Fibroblast of pulmonary artery (primary cell): ENCODE measurements at places on chromosomes 5 and 9.
A peak's percentile ranks its signal among the peaks of the same experiment; 100 is the strongest.

DNA sequence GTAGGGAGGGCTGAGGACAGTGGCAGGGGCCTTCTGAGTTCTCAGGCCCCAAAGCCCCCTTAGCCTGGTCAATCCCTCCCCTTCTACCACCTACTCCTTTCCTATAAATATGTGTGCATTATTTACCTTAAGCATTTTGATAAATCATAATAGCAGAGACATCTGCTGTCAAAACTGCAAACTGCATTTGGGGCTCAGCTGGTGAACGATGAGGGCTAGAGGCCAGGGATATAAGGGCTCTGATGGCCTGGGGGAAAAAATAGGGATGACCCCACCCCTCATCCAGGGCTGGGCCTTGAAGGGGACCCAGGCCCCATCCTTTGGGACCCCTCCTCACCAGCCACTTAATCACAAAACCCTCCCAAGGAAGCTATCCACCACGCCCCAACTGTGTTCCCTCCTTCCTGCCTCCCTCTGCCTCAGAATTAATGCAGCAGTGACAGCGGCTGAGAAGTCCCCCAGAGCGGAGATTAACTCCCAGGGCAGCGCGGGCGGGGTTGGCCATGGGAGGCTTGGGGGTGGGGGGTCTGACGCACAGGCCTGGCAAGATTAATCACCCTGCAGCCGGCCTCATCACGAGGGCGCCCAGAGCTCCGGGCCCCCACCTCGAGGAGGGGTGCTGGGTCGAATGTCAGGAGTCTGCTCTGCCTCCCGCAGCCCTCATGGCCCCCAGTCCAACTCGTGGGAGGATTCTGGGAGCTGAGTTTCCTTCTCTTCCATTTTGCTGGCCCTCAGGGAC, 42.1 kb downstream of the CXXC5 start:
- peak; percentile 63 for DNase-seq

- DNase-seq, result peak; percentile 51
Measured at GRCh38 chr5:141514330-141515133, 25.7 kb downstream of the PCDHGC5 start.

DNA sequence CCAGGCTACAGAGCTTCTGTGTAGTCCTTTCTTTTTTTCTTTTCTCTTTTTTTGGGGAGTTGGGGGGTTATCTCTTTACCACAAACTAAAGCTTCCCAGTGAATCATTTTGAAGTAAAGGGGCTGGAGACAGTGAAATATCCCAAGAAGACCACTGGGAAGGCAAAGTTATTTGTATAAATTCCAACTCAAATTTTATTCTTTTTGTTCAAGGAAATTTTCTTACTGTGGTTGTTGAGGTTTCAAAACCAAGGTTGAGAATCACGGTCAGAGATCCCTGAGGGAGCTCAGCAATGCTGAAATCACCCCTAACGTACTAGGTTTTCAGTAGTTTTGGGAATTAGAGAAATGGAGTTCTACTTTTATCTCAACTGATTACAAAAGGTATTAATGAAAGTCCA, 175.7 kb downstream of the ARHGEF28 start:
- no peak for DNase-seq

- no peak for DNase-seq
Measured at GRCh38 chr9:130483371-130483971, 38.7 kb downstream of the ASS1 start.

DNA sequence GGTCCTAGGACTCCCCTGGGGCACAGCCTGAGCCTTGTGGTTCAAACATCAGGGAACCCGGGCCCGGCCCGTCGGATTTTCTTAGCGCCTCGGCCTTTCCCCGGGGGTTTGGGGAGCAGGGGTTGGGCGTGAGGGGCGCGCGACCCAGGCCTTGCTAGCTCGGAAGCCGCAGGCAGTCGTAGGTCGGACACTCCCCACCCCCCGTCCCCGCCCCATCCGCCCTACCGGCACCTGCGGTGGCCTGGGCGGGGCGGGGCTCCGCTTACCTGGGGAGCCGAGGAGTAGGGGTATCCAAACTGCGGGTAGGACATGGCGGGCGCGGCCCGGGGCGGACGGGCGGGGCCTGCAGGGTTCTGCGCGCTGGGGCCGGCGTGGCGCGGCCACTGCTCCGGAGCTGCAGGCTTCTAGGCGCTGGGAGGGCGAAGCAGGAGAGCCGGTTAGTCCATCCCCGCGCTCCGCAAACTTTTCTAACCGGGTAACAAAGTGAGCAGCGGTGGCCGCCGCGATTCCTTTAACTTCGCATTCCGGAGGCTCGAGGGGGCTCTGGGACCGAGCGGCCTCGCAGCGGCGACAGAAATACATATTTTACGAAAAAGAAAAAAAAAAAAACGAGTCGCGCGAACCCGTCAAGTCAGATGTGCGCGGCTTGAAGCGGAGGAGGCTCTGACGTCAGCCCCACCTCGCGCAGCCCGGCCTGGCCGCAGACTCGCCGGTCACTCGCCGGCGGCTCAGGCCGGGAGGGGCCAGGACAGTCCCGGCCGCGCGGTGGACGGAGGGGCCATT, at the start of gene IRX4:
Gene IRX4 (minus strand): TSS at position 589 of the 783 bp plus-strand sequence. CDS start 278 bp downstream, at position 311.
- DNase-seq, result peak; percentile 15

DNA sequence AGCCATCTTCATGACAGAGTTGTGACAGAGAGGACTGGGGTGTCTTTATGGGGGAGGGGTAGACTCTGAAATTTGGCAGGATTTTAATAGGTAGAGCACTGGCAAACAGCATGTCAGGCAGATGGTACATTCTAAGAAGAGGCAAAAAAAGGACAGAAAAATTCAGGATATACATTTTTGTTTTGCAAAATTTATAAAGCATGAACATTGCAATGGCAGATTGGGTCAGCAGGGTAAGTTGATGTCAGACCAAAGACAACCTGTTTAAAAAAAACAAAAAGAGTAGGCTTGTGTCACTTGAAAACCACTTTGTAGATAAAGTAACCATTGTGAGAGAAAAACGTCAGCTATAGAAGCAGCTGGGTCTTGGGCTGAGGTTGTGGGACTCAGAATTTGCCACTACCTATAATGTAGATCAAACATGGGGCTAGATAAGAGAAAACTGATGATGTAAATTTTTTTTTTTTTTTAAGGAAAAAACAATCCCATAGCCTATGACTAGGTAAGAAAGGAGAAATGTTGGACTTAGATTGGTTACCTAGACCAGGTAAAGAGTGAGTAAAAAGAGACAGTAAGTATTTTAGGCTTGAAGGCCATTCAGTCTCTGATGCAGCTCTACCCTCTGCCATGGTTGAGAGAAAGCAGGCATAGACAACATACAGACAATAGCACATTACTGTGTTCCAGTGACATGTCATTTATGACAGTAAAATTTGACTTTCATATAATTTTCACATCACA, 8.3 kb downstream of the CAMK4 start:
- no peak for DNase-seq

GRCh38 chr5:38117784-38118479, 140.4 kb upstream of the EGFLAM start:
- no peak for DNase-seq

DNA sequence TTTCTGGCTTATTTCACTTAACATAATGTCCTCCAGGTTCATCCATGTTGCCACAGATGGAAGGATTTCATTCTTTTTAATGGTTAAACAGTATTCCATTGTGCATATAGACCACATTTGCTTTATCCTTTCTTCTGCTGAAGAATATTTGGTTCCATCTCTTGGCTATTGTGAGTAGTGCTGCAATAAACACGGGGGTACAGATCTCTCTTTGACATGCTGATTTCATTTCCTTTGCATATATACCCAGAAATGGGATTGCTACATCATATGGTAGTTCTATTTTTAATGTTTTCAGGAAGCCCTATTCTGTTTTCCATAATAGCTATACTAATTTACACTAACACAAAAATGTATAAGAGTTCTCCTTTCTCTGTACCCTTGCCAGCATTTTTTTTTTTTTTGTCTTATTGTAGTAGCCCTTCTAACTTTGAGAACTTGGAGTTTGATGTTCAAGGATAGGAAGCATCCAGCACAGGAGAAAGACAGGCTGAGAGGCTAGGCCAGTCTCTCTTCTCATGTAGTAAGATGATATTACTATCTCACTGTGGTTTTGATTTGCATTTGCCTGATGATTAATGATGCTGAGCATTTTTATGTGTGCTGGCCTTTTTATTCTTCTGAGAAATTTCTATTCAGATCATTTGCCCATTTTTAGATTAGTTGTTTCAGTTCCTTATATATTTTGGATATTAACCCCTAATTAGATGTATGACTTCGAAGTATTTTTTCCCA, 592.2 kb upstream of the ZNF608 start:
- peak; percentile 42 for DNase-seq

DNA sequence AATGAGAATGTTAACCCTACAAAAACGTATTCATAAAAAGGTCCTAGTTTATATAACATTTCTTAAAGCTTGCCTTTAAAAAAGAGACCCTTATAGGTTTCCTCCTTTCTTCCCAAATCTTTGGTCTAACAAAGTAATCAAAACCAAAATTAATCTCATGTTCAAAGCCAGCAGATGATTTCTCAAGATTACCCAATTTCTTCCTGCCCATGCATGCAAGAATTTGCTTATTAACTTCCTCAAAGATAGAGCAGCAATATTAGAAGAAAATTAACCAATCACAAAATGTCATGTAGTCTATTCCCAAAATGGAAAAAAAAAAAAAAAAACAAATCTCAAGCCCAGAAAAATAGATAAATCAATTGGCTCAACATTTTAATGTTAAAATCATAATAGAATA, 114.9 kb downstream of the MLLT3 start:
- no peak for DNase-seq

DNA sequence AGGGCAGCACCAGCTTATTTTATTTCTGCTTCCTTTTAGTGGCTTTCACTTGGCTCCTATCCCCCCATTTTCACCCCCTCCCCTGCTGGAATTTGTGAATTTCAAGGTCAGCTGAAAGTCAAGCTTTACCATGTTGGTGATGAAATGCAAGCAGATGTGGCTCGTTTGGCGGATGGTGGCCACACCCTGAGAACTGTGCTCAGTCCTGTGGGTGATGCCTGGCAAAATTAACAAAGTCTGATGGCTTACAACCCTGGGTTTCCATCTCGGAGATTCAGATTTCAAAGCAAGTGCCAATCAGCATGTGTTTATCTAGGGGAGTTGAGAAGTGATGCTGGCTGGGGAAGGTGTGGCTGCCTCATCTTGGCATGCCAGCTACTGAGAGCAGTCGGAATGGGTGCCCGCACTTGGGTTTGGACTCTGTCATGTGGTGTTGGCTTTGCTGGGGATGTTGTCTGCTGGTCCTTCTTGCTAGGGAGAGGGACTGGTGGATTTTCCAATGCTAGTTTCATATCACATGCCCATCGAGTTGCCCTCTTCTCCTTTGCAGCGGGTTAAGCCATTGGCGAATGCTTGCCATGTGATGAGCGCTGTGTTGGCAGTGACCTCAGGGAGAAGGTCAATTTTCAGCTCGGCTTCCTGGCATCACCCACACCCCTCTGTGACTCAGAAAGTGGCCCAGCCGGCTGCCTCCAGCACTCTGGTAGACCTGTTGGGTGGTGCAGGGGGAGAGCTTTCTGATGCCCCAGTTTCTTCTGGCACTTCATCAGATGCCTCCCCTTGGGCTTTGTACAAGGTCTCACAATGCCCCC, 77.0 kb upstream of the PITX1 start:
- no peak for DNase-seq
